G401 (cell line): ENCODE measurements at places on chromosomes 1 and 21. TPM values are rescaled to one million over a fixed set of nuclear protein-coding genes. Genes with fewer than 3 reads are reported as not detected.

The TESK2 gene
- total RNA-seq = 4.3 and 7.6 TPM in 2 replicates

The GSTM1 gene
- total RNA-seq = not detected in 2 replicates

The AIM2 gene
- total RNA-seq = not detected in 2 replicates

The IL20 gene
- total RNA-seq = not detected in 2 replicates

GRCh38 chr1:89279011-89279466 lies 6.4 kb upstream of the GBP5 start:
- no peak for DNase-seq

- DNase-seq = no peak
These were observed 219.0 kb downstream of the KAZN start for GRCh38 chr1:14817223-14818170.

DNA sequence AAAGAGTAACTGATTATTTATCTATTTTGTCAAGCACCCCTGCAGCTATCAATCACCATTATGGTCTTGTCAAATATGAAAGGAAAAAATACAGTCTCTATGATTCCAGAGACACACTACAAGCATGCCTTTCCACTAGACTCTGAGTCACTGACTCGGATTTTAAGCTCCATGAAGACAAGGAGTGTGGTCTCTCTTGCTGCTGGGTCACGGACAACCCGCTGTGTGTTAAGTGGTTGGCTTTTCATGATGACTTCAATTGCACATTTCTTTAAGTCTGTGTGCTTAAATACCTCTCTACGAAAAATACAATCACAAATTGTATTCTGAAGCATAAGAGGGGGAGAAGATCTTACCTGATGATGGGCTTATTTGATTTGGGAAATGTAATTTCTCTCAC lies 14.0 kb upstream of the GNG4 start:
- DNase-seq = no peak

GRCh38 chr1:52601991-52602855 lies at the start of gene GPX7:
Gene GPX7 (plus strand): TSS chr1:52602371. CDS start chr1:52602410, 39 bp downstream.
- DNase-seq = peak; percentile 44

GRCh38 chr1:110237386-110238152 lies 27.5 kb downstream of the KCNC4 start:
- no peak for DNase-seq

GRCh38 chr1:50517488-50517887 lies 94.2 kb upstream of the DMRTA2 start:
- no peak for DNase-seq

DNA sequence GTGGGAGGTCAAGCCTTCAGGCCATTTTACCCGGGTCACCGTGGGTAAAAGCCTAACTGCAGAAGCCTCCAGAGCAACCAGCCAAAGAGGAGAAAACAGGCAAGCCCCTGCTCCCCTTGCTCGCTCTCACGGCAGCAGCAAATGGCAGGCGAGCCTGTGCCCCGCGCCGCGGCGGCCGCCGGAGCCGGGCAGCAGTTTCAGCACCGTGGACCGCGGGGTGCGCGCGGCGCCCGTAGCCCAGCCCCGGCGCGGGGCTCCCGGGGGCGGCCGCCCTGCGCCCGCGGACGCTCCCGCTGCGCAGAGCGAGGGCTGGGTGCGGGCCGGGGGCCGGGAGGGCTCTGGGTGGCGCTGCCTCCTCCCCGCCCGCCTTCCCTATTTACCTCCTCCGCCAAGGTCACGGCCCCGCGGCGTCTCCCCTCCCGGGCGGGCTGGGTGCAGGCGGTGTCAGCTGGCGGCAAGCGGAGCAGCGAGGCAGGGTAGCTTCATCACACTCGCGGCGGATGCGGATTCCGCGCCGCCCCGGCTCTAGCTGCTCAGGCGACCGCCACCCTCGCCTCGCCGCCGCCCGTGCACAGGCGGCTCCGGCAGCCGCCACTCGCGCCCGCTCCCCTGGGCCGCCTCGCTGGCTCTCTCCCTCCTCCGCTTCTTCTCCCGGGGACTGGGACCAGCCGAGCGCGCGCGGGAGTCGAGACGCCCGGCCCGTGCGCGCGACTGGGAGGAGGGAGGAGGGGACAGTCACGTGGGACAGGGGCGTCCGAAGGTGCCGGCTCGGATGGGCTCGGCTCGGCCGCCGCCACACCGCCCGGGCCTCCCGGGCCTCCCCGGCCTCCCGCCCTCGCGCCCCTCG lies at the start of gene RGS7:
TSS of gene RGS7 (minus strand) at position 687 of the 847 bp plus-strand sequence.
- DNase-seq = peak; percentile 83

- peak; percentile 82 for DNase-seq
These were observed 61.2 kb downstream of the AK4 start for GRCh38 chr1:65209005-65209885.

DNA sequence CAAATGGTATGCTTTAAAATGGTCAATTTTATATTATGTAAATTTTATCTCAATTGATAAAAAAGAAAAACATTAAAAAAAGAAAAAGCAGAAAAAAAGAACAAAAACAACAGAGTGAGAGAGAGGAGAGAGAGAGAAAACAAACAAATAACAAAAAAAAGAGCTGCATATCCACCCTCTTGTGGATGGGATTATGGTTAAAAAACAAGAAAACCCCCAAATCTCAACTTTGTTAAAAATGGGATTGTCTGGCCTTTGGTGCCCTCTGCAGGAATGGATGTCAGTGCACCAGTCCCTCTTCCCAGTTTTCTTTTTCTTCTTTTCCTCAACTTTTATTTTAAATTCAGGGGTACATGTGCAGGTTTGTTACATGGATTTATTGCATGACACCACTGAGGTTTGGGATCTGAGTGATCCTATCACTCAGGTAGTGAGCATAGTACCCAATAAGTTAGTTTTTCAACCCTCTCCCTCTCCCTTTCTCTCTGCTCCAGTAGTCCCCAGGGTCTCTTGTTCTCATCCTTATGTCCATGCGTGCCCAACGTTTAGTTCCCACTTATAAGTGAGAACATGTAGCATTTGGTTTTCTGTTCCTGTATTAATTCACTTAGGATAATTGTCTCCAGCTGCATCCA lies 28.1 kb downstream of the RNF187 start:
- DNase-seq = peak; percentile 47

- DNase-seq = no peak
These were observed 142.6 kb downstream of the TTLL7 start for GRCh38 chr1:83856381-83856780.

- no peak for DNase-seq
These were observed 760.8 kb upstream of the TPTE start for GRCh38 chr21:9760398-9761074.

GRCh38 chr1:84430546-84430945 lies 32.3 kb downstream of the DNASE2B start:
- no peak for DNase-seq
